ENCODE measurements at places on chromosomes 7 and 10.

DNA sequence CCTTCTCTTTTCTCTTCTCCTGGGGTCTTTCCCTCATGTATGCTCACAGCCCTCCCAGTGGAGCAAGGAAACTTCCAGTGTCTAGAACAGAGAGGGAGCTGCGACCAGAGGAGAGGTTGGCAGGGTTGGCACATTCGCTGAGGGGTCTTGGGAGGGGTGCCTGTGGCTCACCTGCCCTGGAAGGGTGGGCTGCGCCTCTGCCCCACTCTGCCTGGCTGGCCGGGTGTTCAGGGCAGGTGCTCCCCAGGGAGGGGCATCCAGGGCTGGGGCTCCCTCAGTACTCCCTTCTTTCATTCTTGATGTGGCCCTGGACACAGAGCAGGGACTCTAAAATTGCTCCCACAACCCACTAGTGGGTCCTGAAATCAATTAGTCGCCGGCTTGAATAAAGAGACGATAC lies 16.9 kb downstream of the SHH start:
- DNase-seq: no peak

- no peak for DNase-seq
Measured at GRCh38 chr7:142878315-142878714, 7.2 kb downstream of the TRPV6 start.

DNA sequence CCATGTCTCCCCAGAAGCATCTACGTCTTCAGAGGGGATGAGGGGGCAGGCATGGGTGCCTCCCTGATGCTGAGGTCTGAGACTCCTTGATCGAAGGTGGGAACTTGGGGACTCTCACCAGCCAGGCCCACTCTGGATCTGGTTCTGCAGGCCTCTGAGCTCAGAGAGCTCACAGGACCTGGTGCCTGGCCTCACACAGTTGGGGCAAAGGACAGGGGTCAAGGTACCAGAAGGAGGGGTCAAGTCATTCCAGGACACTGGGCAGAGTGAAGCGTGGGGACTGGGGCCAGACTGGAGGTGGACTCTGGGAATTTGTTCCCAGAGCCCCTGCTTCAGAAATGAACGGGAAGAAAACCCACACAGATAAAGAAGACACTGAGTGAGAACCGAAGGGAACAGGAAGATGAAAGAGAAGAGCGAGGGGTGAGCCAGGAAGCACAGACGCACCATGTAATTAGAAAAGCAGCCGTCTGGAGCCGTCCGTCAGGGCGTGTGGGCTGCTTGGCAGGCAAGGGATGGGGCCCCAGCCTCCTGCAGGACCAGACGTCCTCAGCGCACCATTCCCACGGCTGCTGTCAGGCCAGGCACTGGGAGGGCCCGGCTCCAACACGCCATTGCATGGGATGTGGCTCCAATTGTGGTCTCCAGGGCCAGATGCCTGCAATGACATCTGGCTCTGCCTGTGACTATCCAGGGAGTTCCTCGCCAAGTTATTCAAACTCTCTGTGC lies 47.7 kb downstream of the ZCCHC24 start:
- peak; percentile 56 for DNase-seq

DNA sequence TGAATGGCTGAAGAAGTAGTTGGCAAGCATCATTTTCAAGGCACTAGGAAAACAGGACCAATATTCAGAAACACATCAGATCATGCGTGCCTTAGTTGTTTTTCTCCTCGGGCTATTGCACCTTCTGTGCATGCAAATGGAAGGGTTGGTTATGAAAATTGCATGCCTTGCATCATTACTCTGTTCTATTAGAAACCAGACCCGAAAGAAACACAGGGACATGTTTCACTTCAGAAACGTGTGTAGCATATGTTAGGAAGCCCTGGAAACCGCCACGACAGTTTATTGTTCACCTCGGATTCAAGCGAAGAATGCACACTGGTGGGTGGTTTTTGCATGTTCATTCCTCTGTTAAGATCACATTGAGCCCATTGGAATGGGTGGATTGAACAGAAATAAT lies 214.7 kb downstream of the FRMD4A start:
- no peak for DNase-seq

DNA sequence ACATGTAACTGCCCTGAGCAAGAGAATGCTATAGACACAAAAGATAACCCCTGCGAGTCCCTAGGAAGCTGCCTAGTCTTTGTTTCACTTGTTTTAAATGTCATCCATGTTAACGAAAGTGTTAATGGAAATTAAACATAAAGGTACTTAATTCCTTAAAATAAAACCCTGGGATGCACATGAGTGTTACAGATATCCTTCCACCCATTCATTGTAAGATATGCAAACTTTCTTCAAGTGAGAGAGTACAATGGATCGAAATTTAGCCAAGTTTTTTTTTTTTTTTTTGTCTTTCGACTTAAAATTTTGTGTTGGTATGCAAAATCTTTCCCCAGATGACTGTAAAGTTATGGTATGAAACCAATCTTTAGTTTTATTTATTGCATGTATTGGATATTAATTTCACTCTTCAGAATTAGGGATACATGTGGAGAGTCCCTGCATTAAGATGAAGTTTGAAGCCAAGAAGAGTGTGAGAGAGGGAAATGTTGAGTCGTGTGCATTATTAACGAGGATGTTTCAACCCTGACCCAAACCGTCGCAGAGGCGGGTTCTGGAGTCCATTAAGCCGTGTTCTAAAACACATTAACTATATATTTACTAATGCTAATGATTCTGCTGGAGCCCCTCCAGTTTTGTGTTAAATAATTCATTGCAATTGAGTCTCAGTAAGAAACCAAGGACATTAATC lies 1.6 kb downstream of the CDK14 start:
- no peak for DNase-seq

- DNase-seq: no peak
Measured at GRCh38 chr7:17732083-17732482, 208.2 kb downstream of the SNX13 start.

DNA sequence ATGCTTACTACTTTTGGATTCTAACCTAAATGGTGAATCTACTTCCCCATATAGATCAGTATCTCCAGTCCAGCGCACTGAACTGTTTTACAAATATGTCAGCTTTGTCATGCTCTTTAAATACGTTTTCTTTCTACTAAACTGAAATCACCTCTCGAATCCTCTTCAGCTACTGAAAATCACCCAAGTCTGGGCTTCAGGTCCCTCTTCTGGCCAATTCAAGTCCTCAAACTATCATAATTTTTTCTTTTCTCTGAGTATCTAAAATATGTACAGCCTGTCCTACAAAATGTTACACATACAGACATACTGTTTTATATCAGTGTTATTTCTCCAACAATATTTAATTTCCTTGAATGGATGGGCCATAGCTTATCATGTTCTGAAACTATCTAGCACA lies 84.2 kb downstream of the CACNA2D1 start:
- no peak for DNase-seq

GRCh38 chr7:155355745-155356144 lies 58.1 kb downstream of the INSIG1 start:
- DNase-seq: no peak

- DNase-seq: no peak
Measured at GRCh38 chr10:12181065-12181775, 14.5 kb downstream of the NUDT5 start.

GRCh38 chr10:119208553-119208940 lies 1.2 kb downstream of the GRK5 start:
- no peak for DNase-seq

GRCh38 chr7:127891144-127891543 lies 140.1 kb downstream of the LRRC4 start:
- DNase-seq: no peak

GRCh38 chr10:119442758-119443060 lies 99.8 kb downstream of the RGS10 start:
- DNase-seq: no peak

DNA sequence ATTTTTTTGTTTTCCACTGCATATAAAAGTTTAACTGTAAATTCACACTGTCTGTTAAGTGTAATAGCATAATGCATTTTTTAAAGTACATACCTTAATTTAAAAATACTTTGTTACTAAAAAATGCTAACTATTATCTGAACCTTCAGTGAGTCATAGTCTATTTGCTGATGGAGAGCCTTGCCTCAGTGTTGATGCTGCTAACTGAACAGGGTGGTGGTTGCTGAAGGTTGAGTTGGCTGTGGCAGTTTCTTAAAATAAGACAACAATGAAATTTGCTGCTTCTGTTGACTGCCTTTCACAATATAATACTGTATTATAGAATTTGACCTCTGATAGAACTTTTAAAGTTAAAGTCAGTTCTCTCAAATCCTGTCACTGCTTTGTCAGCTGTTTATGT lies 72.3 kb upstream of the GATAD1 start:
- no peak for DNase-seq

- DNase-seq: no peak
Measured at GRCh38 chr10:49664842-49665355, 14.6 kb upstream of the C10orf53 start.

GRCh38 chr7:27560706-27561235 lies 101.9 kb downstream of the HIBADH start:
- DNase-seq: no peak

- DNase-seq: no peak
Measured at GRCh38 chr7:94400643-94401427, 6.1 kb downstream of the COL1A2 start.

DNA sequence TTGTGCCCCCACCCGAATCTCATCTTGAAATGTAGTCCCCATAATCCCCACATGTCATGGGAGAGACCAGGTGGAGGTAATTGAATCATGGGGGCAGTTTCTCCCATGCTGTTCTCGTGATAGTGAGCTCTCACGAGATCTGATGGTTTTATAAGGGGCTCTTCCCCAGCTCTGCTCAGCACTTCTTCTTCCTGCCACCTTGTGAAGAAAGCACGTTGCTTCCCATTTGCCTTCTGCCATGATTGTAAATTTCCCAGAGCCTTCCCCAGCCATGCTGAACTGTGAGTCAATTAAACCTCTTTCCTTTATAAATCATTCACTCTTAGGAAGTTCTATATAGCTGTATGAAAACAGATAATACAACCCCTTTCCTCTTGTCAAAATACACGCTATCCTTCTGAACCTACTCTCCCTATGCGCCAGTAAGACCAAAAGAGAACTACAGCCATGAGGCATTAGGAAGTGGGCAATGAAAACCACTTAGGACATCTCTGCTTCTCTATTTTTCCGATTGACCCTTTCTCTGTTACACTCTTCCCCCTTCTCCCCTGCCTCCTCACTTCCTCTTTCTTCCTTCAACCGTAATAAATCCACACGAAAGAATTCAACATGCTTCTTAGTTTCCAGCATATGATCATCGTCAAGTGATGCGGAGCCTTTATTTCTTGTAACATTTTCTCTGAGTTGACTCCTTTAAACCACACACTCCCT lies 101.2 kb upstream of the WDR11 start:
- no peak for DNase-seq

DNA sequence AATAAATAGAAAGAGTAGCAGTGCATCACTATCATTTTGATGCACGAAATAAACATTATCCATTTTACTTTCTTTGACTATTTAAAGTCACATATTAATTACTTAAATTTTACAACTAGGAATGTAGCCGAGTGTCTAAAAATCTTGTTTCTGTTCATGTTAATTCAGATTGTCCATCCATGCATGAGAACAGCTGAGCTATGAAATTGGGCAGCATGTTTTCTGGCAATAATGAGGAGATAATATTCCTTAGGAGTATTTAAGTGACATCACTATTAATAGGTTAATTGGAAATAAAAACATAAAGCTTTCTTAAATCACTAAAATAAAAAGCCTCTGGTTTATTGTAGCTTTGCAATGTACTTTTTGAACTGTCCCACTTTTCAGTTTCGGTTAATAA lies 293.8 kb downstream of the PHTF2 start:
- DNase-seq: no peak

- no peak for DNase-seq
Measured at GRCh38 chr10:7340179-7340874, 70.5 kb downstream of the SFMBT2 start.

- peak; percentile 71 for DNase-seq
Measured at GRCh38 chr10:13707156-13707881, 120.6 kb downstream of the PRPF18 start.

DNA sequence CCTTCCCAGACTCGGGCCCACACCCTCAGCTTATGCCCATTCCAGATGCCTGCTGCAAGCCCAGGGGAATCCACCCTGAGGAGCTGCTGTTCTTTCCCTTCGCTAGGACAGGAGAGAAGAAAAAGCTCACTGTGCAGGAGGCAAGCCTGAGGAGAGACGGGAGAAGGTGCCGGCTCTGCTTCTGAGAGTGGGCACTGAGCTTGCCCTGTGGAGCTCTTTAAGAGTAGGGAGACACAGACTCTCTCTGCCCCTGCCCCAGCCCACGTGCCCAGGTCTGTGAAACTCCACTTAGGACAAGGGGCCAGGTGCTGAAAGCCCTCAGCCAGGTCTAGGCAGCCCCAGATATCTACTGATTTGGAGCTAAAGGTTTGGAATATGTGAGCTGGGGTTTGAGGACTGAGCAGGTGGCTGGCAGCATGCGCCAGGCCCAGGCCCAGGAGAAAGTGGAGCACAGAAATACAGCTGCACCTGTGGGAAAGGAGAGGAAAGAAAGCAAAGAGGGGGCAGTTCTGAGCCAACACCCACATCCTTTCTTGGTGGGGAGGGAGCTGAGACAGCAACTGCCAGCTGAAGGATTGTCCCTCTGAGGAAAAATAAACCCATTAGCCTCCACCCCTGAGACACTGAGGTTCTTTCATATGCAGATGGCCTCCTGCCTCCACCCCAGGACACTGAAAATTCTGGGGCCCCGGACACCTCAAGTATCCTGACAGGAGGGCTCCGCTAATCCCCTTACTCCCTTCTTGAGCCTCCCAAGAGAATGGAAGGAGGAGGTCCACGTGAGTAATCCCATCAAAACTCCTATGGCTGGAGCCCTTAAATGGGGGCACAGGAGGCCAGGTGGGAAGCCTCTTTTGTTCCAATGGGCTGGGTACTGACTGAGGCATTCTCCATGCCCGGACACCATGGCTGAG lies 7.3 kb downstream of the POLL start:
- DNase-seq: no peak

DNA sequence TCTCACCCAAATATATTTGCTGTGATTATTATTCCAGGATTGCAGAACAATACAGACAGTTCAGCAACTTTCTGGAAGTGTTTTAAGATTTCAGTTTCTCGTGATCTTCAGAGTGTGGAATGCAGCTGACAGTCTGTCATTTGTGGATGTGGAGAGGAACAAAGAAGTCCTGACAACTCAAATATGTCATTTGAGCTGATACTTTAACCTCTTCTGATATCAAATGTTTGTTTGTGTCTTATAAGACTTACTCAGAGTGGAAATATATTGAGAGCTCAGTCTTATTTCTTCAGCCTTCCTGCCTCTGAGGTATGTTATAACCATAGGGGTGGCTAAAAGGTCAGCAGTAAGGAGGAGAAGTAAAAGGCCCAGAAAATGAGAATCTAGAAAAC lies 96.4 kb downstream of the OSBPL3 start:
- DNase-seq: no peak

DNA sequence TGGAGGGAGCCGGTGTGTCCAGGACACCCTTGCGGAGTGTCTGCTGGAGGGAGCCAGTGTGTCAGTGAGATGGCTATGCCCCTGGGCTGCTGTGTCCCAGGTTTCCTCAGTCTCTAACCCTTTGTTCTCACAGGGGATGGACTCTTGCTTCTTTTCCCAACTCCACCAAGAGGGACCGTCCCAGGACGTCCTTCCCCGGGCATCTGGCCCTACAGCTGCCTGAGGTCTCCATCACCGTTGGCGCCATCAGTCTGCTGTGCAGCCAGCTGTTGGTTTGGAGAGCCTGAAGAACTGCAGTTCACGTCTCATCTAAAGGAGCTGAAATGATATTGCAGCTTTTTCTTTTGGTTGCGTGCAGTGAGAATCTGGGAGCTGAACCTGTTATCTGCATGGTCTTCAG lies 136.2 kb downstream of the VIPR2 start:
- DNase-seq: no peak

All from gastrocnemius medialis (tissue), 4 donors.